Muscle of leg (tissue), 16 donors: ENCODE measurements at places on chromosomes 3 and 15. TPM values are rescaled to one million over a fixed set of nuclear protein-coding genes. Genes with fewer than 3 reads are reported as not detected.

Gene NLGN1
- total RNA-seq = 8.5 TPM

Gene DHFR2
- 5.4 TPM for total RNA-seq

Gene TTLL13
- total RNA-seq = 0.09 TPM

Gene ECE2
- not detected for total RNA-seq

Gene NRROS
- total RNA-seq = 2.8 TPM

Gene KNL1
- total RNA-seq = 8.7 TPM

Gene ARGFX
- total RNA-seq = not detected

Gene CHRM5
- total RNA-seq = not detected

Gene OR5H15
- total RNA-seq = not detected

Gene RPP25
- total RNA-seq = 1.7 TPM

Gene PPP1R14D
- total RNA-seq = not detected

Gene MITF
- 9.6 TPM for total RNA-seq

Gene GNB4
- total RNA-seq = 43.8 TPM

Gene ENTPD3
- total RNA-seq = 0.44 TPM

Gene MFSD1
- 37.6 TPM for total RNA-seq

Gene SAMD7
- total RNA-seq = not detected

Gene RBP2
- total RNA-seq = not detected

Gene ARPP19
- total RNA-seq = 65.7 TPM

Gene DLL4
- 9.7 TPM for total RNA-seq

Gene MST1R
- 1.2 TPM for total RNA-seq

Gene TMEM212
- total RNA-seq = 0.09 TPM

Gene TAGLN3
- total RNA-seq = 3.5 TPM

Gene SLC28A2
- not detected for total RNA-seq

Gene NTRK3
- total RNA-seq = 3.1 TPM

Gene TRAT1
- total RNA-seq = 0.09 TPM

Gene HMG20A
- 30.5 TPM for total RNA-seq

Gene PAQR9
- not detected for total RNA-seq

Gene DZIP3
- 16.6 TPM for total RNA-seq

Gene MYRIP
- 1.3 TPM for total RNA-seq

Gene CYP8B1
- not detected for total RNA-seq

Gene SCAMP5
- 2.0 TPM for total RNA-seq

Gene SPINK8
- total RNA-seq = not detected

Gene RETNLB
- not detected for total RNA-seq

Gene TRPM1
- not detected for total RNA-seq

Gene GTF2A2
- 79.1 TPM for total RNA-seq

Gene GXYLT2
- total RNA-seq = 39.1 TPM

Gene LRTM1
- 99.9 TPM for total RNA-seq

Gene CLDN18
- total RNA-seq = not detected

Gene LEKR1
- 0.27 TPM for total RNA-seq

Gene PPM1L
- 11.5 TPM for total RNA-seq

Gene KLHL6
- 1.5 TPM for total RNA-seq

Gene GOLGA6A
- total RNA-seq = 0.13 TPM

Gene GOLGA8J
- total RNA-seq = 0.09 TPM

Gene NPAP1
- not detected for total RNA-seq

Gene XPC
- 15.7 TPM for total RNA-seq

Gene ANKUB1
- not detected for total RNA-seq

Gene UTS2B
- 0.09 TPM for total RNA-seq

Gene COX17
- total RNA-seq = 52.4 TPM

Gene ATP10A
- 4.9 TPM for total RNA-seq

Gene LRRC31
- not detected for total RNA-seq

Gene ISLR
- 82.3 TPM for total RNA-seq

Gene CAMK2N2
- 0.04 TPM for total RNA-seq

Gene SKOR1
- 0.31 TPM for total RNA-seq

Gene ZNF501
- 8.6 TPM for total RNA-seq
